ENCODE measurements at places on chromosomes 1 and 21.
A peak's percentile ranks its signal among the peaks of the same experiment; 100 is the strongest.

- DNase-seq, result no peak
Observed at GRCh38 chr1:72705921-72706320, 423.6 kb upstream of the NEGR1 start.

- no peak for DNase-seq
Observed at GRCh38 chr1:11822091-11822490, 16.1 kb downstream of the CLCN6 start.

- DNase-seq, result peak; percentile 91
Observed at GRCh38 chr1:155206891-155207805, 549 bp downstream of the THBS3 start.

GRCh38 chr1:9195651-9196050, 38.9 kb upstream of the H6PD start:
- no peak for DNase-seq

DNA sequence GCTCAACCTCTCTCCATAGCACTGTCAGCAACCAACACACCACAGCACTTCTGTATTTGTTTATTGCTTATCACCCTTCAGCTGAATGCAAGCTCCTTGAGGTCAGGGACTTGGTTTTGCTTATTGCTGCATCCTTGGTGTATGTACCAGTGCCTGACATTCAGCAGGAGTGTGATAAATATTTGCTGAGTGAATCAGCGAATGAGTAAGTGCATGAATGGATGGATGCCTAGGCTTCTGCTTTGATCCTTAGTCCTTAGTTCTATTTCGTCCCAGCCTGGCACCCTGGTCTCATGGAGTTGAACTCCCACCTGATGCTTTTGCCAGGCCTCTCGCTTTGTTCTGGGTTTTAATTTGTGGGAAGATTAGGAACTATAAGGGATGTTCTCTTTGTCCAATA, 88.2 kb downstream of the ZSCAN20 start:
- DNase-seq, result no peak

- peak; percentile 47 for DNase-seq
Observed at GRCh38 chr1:36458910-36459309, 5.3 kb downstream of the MRPS15 start.

DNA sequence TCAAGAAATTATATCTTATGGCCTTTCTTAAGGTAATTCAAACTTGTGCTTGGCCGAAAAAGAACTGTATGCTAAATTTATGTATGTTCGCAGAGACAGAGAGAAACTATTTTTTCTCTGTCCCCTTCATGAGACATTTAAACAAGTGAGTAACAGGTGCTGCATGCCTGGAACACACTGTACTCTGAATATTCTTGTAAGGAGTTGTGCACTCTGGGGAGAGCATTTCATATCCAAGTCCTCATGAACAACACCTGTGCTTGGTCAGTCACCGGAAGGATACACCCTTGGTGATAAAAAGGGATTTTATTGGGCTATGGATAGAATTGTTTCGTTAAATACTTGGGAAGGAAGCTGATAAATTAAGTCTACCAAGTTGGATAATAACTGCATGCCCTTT, 220.8 kb upstream of the NRIP1 start:
- no peak for DNase-seq

GRCh38 chr1:14970115-14970798, 183.3 kb upstream of the TMEM51 start:
- DNase-seq, result no peak

- no peak for DNase-seq
Observed at GRCh38 chr1:81693316-81693715, 107.4 kb upstream of the ADGRL2 start.

GRCh38 chr1:24822887-24823286, 77.6 kb downstream of the CLIC4 start:
- DNase-seq, result no peak

- DNase-seq, result no peak
Observed at GRCh38 chr1:58158016-58158415, 388.5 kb downstream of the OMA1 start.

- no peak for DNase-seq
Observed at GRCh38 chr1:200992382-200993048, 31.0 kb downstream of the KIF21B start.

DNA sequence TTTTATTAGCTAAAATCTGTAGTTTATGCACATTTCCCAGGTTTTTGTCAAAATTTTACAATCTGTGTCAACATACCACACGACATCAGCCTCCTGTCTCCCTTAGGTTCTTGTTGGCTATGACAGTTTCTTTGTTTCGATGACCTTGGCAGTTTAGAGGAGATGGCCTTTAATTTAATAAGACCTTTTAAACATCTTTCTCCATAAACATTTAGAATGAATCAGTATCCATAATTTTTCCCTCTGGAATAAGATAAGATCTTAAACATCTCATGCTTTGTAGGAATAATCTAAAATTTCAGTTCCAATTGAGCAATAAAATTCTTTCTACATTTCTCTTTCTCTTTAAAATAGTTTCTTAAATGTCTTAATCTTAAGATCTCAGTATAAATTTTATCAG, 28.7 kb upstream of the DYRK1A start:
- no peak for DNase-seq

DNA sequence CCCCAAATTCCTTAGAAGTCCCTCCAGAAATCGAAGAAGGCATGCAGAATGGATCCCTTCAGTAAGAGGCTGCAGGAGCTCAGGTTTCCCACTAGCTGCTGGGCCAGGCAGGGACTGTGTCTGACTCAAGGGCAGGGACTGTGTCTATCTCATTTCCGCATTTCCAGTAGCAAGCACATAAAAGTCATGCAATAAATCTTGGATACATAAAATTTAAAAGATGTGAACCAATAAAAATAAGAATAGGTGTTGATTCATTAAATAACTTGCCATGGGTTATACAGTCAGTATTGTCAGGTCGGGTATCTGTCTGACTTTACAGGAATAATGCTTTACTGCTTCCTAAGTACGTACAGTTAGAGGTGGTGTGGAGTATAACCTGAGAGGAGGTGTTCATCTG, 15.2 kb downstream of the PM20D1 start:
- no peak for DNase-seq
